Astrocyte of the cerebellum (primary cell): ENCODE measurements at places on chromosomes 4 and X.
A peak's percentile ranks its signal among the peaks of the same experiment; 100 is the strongest.

DNA sequence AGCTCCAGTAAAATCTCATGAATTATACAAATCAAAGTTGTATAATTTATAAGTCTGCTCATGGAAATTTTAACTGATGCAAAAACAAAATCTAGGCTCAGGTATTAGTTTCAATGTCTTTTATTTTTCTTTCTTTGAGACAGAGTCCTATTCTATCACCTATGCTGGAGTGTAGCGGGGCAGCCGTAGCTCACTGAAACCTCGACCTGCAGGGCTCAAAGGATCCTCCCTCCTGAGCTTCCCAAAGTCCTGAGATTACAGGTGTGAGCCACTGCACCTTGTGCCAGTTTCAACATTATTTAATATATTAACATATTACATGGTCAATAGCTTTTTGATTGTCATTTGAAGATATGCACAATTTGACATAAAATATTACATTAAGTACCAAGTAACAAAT is 678.7 kb downstream of the ARAP2 start:
- DNase-seq, result no peak

- no peak for DNase-seq
Observed at GRCh38 chr4:112818594-112818965, 181.6 kb downstream of the LARP7 start.

GRCh38 chrX:118666521-118666920 is 60.9 kb upstream of the IL13RA1 start:
- DNase-seq, result no peak

DNA sequence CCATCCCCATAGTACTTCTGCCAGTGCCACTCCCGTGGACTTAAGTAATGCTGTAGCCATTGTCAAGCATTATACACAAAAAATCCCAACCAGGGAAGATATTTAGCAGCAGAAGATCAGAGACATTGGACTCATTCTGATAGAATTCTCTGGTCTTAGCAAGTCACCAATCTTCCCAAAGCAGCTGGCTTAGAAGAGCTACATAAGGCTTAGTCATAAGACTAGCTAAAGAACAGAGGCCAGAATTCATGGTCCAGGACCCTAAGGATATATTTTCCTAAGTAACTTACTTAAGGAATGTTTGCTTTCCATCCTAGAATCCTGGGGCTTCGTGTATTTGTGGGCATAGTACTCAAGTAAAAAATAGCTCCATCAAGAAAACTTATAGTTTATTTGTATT is 100.3 kb upstream of the SLIT2 start:
- DNase-seq, result no peak

DNA sequence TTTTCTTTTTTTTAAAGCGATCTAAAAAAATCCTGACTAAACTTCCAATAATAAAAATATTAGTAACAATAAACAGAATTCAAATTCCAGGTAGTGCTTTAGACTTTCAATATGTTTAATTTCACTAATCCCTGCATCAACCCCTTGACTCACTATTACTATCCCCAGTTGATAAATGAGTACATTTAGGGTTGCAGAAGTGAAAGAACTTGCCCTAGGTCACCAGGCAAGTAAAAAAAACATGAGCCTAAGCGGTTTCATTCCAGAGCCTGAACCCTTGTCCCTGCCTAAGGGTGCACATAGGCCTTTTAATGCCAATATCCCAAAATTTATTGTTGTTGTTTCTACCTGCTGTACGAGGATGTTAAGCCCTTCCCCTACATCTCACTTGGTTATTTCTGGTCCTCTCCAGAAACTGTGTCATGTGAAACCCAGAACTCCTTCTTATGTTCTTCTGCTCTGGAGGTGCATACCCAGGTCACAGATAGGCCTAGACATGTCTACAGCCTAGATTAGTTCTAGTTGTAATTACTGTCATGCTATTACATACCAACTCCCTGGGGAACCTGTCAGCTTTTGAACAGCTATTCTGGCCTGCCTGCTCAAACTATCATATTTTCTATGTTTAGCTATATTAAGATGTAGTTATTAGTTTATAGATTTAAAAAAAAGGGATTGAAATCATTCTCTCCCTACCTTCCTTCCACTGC is 244.5 kb upstream of the PITX2 start:
- no peak for DNase-seq

- DNase-seq, result no peak
Observed at GRCh38 chr4:88467392-88467791, 10.5 kb downstream of the HERC5 start.

- peak; percentile 52 for DNase-seq
Observed at GRCh38 chr4:33060674-33061542, 2340.7 kb downstream of the PCDH7 start.

GRCh38 chr4:5200513-5200912 is 149.2 kb downstream of the STK32B start:
- DNase-seq, result no peak

GRCh38 chr4:135122457-135122856 is 920.9 kb upstream of the PABPC4L start:
- no peak for DNase-seq

- DNase-seq, result no peak
Observed at GRCh38 chr4:67436742-67437141, 108.6 kb downstream of the CENPC start.

GRCh38 chr4:3481783-3482393 is 18.8 kb downstream of the DOK7 start:
- no peak for DNase-seq

DNA sequence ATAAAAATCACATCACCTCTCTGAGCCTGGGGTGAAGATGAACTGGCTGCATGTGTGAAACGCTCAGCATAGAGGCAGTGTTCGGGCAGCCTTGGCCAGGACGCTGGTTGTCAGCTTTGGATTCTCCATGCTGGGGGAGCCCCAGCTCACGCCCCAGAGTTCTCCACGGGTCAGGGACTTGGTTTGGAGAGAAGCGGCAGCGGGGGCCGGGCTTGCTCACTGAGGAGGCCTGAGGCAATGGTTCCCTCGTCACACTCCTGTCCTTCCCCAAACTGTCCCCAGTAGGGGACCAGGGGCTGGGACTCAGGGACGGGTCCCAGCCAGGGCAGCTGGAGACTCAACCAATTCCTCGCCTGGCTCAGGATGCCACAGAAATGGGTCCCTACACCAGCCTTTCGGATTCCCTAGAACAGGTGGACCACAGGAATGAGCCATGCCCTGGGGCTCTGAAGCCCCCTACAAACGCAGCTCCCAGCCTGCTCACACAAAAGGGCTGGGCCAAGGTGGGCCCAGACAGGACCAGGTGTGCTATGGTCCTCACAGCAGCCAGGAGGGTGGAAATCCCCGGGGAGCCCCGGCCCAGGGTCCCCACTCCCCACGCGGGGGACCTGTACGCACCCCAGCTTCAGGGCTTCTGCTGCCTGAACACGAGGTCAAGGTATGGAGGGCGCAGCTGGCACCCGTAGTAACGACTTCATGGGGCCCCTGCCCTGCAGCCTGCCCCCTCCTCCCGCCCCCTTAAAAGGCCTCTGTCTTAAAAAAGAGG is 1.4 kb downstream of the MXD4 start:
- no peak for DNase-seq

GRCh38 chr4:128311659-128312403 is 24.2 kb upstream of the PGRMC2 start:
- DNase-seq, result no peak

GRCh38 chrX:71067712-71068043 is 456 bp downstream of the SNX12 start:
- no peak for DNase-seq

DNA sequence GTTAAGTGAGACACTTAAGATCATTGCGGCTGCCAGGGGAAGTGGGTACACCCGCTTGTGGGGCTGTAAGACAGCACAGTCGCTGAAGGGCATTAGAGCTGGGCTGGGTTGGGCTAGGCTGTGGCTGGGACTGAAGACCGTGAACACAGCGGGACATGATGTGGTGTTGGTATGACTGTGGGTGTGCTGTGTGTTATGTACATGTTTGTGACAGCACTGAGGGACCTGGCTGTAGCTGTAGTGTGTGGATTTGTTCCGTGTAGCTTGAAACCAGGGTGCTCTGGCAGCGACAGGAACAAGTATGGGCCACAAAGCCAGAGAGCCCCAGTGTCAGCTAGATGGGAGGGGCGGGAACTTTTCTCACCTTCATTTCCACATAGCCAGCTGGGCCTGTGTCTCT is 82.1 kb downstream of the NHSL2 start:
- no peak for DNase-seq

- DNase-seq, result peak; percentile 31
Observed at GRCh38 chr4:71377561-71377960, 38.7 kb downstream of the SLC4A4 start.

- DNase-seq, result no peak
Observed at GRCh38 chrX:34877436-34877835, 65.2 kb upstream of the FAM47B start.

- DNase-seq, result peak; percentile 16
Observed at GRCh38 chr4:163107754-163108153, 58.9 kb downstream of the NAF1 start.

DNA sequence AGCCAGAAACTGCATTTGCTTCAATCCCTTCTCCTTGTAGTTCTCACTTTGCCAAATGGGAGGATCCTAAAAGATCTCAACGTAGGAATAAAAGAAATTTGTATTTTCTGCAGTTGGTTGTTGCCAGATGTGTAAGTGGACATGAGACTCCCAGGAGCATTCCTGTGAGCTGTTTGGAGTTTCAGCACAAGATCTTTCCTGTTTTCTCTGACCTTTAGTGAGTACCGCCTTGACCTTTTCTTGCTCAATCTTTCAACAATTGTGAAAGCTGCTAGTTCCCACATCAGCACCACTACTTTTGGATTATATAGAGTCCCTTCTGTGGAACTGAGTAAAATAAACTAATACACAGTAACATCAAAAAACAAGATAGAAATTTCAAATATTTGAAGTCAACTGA is 683.8 kb upstream of the PABPC4L start:
- DNase-seq, result no peak

GRCh38 chr4:159010563-159011260 is 92.2 kb upstream of the RAPGEF2 start:
- DNase-seq, result peak; percentile 85

- no peak for DNase-seq
Observed at GRCh38 chr4:84218031-84218430, 281.1 kb downstream of the NKX6-1 start.

GRCh38 chr4:168612450-168613135 is 115.7 kb downstream of the PALLD start:
- no peak for DNase-seq

- peak; percentile 74 for DNase-seq
Observed at GRCh38 chr4:138680989-138681604, 334.5 kb upstream of the NOCT start.

- no peak for DNase-seq
Observed at GRCh38 chrX:124736553-124737270, 390.3 kb downstream of the SH2D1A start.

DNA sequence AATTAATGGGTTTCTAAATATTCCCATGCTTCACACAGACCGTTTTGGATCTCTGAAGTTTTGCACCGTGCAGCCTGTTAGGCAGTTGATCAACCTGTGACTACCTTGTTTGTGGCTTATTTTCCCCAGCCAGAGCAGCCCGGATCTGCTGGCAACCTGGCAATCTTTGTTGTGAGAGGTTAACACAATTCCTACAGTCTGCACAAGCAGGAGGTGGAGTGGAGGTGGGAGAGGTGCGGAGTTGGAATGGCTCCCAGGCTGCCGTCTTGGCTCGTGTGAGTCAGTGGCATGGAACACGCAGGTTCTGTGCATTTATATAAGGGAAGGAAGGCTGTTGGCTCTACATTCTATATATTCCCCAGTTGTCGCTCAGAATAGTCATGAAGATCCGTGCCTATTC is 70.9 kb upstream of the STOX2 start:
- DNase-seq, result no peak

- DNase-seq, result no peak
Observed at GRCh38 chr4:129233691-129234090, 137.7 kb downstream of the C4orf33 start.

DNA sequence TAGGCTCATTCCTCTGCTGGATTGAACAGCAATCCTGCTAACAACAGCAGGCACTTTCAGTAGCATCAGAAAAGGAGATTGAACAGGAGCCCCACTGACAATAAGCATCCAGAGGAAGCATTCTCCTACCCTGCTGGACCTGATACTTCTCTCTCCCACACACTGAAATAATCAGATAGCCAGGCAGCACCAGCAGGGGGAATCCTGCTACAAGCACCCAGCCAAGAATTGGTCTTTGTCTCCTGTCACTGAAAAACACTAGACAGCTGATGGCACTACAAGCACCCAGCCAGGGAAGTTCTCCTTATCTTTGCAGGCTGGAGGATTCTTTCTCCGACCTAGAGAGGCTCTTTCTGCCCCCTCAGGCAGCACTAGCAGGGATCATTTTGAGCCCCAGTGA is 444.3 kb upstream of the GRIA3 start:
- DNase-seq, result no peak

DNA sequence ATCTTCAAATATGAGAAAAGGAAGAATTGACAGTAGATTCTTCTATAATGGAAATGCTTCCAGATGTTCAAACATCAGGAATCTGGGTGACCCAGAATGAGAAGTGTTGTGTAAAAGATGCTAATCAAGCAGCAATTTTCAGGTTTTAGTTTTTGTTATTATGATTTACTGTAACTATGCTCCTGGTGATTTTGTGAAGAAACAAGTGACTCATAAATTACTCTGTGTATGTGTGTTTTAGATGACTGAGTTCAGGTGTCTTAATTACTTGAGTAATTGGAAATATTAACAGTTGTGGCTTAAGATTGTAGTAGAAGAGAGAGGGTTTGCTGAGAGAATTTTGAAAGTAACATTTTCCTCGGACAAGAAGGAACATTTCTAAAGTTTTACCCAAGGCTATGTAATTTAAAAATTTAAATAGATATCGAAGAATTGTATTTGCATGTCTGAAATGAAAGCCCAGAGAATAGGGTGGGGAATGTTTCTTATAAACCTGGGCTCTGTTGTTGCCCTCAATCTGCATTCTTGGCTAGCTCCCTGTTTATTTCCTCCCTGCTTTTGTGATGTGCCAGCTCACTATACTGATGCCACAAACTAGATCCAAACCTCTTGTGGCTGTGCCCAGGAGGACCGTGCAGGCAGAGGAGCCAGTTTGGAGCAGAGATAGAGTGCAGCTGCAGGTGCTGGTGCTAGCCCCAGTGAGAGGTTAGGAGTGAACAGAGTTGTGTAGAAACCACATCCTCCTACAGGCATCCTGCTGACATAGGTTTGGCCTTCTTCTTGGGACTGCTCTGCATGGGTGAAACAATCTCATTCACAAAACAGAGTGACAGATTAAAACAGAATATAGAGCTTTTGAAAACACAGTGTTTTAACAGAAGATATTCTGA is 25.4 kb upstream of the TNIP3 start:
- DNase-seq, result no peak

- peak; percentile 47 for DNase-seq
Observed at GRCh38 chr4:95701500-95702170, 138.3 kb upstream of the PDHA2 start.

- peak; percentile 24 for DNase-seq
Observed at GRCh38 chrX:134990801-134991481, at the start of gene SMIM10. TSS of gene SMIM10 (plus strand) at chrX:134990991. CDS start at chrX:134991096, 105 bp downstream.
